ENCODE measurements at places on chromosomes 7 and 10.
A peak's percentile ranks its signal among the peaks of the same experiment; 100 is the strongest.

DNA sequence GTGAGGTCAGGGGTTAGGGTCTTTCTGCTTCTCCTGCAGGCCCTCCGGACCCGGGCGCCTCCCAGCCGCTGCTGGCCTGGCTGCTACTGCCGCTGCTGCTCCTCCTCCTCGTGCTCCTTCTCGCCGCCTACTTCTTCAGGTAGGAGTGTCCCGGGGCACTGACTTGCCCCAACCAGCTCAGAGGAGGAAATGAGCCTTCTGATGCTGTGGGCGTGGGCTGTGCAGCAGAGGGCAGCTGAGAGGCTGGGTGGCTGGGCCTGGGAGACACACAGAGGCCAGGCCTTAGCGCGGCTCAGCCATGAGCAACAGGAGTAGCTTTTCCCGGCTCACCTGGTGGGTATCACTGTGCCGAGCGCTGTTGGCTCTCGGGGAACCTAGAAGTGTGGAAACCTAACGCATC lies 78.9 kb downstream of the MKI67 start:
- DNase-seq: no peak

DNA sequence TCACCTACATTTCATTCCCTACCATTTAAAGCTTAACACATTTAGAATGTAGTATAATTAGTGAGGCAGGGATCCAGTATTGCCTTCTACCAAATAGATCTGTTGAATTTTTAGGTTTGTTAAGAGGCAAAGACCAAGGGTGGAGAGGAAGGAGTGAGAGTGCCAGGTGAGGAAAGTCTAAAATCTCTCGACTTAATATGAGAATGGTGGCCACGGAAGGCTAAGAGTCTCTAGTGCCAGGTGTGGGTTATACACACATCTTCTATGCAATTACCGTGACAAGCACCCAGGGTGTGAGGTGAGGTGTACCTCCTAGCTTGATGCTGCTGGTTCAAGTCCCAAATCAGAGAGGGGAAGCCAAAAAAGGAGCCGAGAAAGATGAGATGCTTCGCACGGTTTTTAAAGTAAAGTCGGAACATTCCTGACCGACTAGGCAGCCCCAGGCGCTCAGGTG lies 439 bp downstream of the IQUB start:
- peak; percentile 40 for DNase-seq

DNA sequence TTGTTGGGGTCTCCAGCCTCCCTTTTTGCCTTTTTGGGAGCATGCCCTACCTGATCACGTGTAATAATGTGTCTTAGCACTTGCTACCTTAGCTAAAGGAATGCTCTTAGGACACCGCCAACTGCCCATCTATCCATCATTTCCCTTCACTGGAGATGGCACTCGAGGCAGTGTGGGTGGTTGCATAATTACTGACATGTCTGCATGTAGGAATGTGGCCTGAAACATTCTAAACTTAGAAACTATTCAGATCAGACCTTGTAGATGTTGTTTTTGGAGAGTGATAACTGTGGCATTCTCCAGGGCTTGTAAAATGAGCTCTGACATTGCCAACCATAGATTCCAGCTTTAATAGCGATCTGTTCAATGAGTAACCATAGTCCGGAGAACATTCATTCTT lies 365.8 kb downstream of the BBS9 start:
- no peak for DNase-seq

DNA sequence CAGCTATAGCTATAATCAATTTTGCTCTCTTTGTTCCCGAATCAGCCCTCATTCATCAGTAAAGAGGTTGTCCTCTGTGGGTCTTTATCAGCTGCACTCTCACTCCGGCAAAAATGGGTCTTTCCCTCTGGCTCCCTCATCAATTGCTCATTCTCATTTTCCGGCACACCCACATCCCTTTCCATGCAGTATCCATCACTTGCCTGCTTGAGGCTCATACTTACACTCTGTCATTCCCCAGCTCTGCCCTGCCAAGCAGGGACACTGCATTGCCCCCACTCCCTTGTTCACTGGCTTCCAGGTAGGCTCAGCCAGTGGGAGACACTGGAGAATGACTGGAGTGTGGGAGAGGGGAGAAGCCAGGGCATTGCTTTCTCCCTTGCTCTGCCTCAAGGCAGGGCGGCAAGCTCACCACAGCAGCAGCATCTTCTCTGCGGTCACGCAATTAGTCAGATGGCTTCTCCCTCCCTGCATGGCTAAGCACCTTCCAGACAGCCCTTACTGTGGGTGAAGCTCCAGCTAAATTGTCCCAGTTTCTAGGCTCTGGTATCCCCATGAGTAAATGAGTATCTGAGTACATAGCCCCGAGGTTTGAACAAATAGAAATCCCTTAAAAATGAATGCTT lies 470.7 kb upstream of the LRRN3 start:
- DNase-seq: no peak

GRCh38 chr10:78377356-78377755 lies 343.7 kb downstream of the RPS24 start:
- peak; percentile 86 for DNase-seq

GRCh38 chr10:48526011-48526821 lies 78.7 kb downstream of the ARHGAP22 start:
- no peak for DNase-seq

All from NCI-H345 (cell line).